ENCODE measurements at places on chromosomes 2 and 18. TPM values are rescaled to one million over a fixed set of nuclear protein-coding genes. Genes with fewer than 3 reads are reported as not detected.

DTNB gene
- total RNA-seq = 2.5 TPM

CAVIN2 gene
- 25.4 TPM for total RNA-seq

ASNSD1 gene
- 47.9 TPM for total RNA-seq

GAD1 gene
- 0.09 TPM for total RNA-seq

GAREM1 gene
- total RNA-seq = 3.3 TPM

PUS10 gene
- 5.2 TPM for total RNA-seq

PLGLB2 gene
- total RNA-seq = 0.63 TPM

WNT10A gene
- not detected for total RNA-seq

IL18RAP gene
- total RNA-seq = not detected

EFHD1 gene
- total RNA-seq = not detected

GALNT5 gene
- 30.1 TPM for total RNA-seq

IL18R1 gene
- 1.0 TPM for total RNA-seq

VAMP5 gene
- 32.5 TPM for total RNA-seq

SIGLEC15 gene
- total RNA-seq = 3.2 TPM

IL1B gene
- 0.63 TPM for total RNA-seq

MRO gene
- 0.09 TPM for total RNA-seq

ANKZF1 gene
- total RNA-seq = 18.0 TPM

DSC2 gene
- total RNA-seq = 0.09 TPM

ACKR3 gene
- 3.2 TPM for total RNA-seq

ZNF892 gene
- total RNA-seq = 4.4 TPM

FAM124B gene
- total RNA-seq = under 0.01 TPM

MCFD2 gene
- 252 TPM for total RNA-seq

ANKRD53 gene
- 1.7 TPM for total RNA-seq

SLC9A4 gene
- not detected for total RNA-seq

Data from bronchial smooth muscle cell (primary cell).